GM04503 (cell line): ENCODE measurements at places on chromosomes 13 and 19.

DNA sequence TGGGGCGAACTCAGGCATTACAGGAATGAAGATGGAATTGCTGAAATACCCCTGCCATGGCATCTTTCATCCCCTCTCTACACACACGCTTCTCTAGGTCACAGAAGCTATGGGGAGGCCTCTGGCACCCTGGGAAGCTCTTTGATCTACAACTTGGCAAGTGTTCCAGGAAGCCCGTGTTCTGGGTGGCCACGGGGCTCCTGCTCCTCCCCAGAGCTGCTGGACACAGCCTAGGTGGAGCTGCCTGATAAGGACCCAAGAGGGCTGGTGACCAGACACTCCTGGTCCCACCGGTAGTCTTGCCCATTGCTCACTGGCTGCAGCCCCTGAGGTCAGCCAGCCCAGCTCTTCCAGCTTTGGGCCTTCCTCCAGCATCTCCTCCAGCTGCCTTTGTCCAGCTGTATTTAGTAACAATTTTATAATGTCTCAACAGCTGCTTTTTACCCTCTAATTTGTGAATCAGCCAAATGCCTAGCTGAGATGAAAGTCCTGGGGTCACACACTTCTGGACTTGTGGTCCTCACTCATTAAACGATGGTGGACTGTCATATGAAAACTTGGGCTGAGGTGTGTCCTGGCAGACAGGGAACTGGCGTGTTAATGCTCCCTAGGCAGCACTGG lies 72.8 kb upstream of the SPATA13 start:
- no peak for DNase-seq

DNA sequence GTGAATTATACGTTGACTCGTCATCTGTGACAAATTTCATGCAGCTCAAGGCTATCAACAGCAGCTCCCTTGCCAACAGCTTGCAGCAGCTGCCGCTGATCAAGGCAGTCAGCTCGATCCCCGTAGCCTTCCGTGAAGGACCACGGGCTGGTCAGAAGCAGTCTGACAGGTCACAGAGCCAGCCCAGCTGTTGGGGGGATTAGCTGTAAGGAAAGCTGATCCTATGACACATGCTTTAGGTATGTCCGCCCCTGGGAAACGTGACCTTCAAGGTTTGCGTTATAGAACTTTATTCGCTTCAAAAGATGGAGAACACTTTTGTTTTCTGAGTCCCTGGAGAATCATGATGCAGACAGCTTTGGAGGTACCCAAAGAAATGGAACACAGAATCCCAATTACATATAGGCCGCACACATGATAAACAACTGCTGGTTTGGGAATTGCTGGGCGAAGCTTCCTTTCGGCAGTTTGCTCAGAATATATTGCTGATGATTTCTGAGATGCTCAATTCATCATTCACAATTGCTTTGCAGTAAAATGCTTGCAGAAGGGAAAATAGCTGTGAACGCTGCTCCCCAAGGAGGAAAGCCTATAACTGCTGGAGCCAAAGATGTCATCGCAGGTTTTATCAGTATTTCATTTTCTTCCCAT lies 62.6 kb upstream of the USP29 start:
- DNase-seq: no peak

DNA sequence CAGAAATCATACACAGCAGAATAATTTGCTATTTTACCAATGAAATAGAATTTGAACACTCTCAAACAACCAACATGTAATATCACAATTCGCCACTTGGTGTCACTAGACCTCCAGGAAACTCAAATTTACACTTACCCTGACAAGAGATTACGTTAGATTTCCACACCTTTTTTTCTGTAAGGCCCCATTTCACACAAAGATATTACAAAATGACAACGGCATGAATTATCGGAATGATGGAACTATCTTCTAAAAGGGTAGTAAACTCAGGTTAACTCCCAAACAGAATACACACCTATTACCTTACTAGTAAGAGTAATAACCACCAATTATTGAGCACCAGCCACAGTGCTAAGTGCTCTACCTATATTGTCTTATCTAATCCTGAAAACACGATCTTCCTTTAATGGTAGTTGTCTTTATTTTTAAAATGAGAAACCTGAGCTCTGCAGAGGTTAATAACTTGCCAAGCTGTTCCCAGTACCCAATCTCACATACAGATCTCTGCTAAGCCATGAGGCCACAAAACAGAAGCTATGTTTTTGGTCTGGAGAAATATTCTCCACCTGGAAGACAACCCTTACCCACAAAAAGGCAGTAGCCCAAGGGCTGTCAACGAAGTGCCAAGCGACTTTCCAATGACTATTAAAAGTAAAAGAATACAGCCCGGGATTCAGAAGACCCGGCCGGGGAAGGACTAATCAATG lies 152.4 kb downstream of the DCLK1 start:
- no peak for DNase-seq

DNA sequence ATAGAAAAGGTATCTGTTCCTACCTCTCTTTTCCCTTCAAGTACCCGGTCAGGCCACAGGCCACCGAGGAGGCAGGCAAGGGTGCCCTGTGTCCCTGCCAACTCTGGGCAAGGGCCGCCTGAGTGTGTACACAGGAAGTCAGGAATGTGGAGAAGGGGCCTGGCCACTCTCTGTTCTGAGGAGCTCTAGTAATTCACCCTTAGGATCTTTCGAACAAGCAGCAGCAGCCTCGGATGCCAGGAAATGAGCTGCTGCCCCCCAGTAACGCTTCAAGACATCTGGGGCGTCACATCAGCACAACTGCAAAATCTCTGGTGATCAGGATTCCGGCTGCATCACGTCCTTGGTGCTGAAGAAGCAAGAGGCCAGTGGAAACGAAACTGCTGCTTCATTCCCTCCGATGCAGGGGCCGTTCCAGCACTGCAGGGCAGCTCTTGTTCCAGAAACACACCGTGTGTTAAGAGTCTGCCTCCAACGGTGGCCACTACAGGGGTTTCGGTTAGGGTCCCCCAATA lies 2.0 kb downstream of the RAB20 start:
- DNase-seq: no peak

DNA sequence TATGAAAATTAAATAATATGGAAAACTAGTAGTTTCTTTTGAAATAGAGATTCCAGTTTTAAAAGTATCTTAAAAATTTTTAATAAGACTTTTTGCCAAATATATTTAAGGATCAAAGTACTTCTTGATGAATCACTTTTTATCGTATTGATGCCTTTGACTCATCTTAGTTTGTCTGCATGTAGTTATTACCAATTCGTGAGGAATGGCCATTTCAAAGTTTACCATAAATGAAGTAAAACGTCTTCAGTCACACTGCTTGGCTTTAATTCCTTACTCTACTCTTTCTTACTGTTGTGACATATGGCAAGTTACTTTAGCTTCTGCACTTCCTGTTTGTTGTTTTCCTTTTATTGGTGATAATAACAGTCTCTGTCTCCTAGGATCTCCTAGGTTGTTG lies 38.3 kb downstream of the NDFIP2 start:
- DNase-seq: no peak

- no peak for DNase-seq
These were observed 122.9 kb downstream of the OLFM4 start for GRCh38 chr13:53151336-53152056.

DNA sequence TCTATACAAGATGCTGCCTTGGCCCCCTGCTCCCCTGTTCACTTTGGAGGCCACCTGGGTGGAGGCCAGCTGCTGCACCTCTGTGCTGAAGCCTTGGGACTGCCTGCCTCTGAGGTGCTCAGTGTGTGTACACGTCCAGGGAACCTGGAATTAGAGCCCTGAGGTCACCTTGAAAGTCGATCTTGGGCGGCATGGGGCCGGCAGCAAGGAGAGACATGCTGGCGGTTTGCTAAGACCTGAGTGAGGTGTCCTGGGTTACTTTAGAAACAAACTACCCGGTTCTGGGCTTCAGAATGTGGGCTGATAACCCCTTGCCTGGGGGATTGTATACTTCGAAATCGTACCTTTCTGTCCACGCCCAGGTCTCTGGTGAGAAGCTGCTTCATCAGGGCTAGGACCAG lies 25.5 kb downstream of the TSSK6 start:
- no peak for DNase-seq

GRCh38 chr19:58212336-58213074 lies 16.2 kb upstream of the ZNF544 start:
- DNase-seq: no peak

GRCh38 chr19:38735257-38735686 lies 9.0 kb downstream of the CAPN12 start:
- no peak for DNase-seq

GRCh38 chr19:49398001-49398615 lies 10.1 kb downstream of the KASH5 start:
- no peak for DNase-seq

- peak; percentile 64 for DNase-seq
These were observed 19.2 kb downstream of the SBNO2 start for GRCh38 chr19:1154731-1155351.

- no peak for DNase-seq
These were observed 2.5 kb downstream of the ITPKC start for GRCh38 chr19:40719414-40719894.

- no peak for DNase-seq
These were observed 17.8 kb downstream of the PKN1 start for GRCh38 chr19:14450876-14451275.

- no peak for DNase-seq
These were observed 457.3 kb downstream of the EFNB2 start for GRCh38 chr13:106078191-106078590.

DNA sequence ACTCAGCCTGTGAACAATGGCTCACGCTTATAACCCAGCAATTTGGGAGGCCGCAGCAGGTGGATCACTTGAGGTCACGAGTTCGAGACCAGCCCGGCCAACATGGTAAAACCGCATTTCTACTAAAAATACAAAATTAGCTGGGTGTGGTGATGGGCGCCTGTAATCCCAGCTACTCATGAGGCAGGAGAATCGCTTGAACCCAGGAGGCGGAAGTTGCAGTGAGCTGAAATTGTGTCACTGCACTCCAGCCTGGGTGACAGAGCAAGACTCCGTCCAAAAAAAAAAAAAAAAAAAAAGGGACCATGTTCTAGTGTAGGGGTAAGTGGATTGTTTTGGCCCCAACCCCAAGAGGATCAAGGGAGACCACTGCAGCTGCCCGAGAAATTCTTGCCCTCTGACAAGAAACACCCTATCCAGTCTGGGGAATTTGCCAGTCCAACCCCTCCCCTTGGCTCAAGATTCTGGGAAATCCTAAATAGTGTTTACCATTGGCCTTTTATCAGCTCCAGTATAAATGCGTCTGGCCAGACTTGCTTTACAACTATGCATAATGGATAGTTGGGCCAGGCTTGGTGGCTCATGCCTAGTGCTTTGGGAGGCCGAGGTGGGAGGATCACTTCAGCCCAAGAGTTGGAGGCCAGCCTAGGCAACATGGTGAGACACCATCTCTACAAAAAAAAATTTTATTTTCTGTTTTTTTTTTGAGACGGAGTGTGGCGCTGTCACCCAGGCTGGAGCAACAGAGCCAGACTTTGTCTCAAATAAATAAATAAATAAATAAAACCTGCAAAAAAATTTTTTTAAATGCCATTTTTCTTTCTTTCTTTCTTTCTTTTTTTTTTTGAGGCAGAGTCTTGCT lies 5.1 kb upstream of the DHDH start:
- no peak for DNase-seq

DNA sequence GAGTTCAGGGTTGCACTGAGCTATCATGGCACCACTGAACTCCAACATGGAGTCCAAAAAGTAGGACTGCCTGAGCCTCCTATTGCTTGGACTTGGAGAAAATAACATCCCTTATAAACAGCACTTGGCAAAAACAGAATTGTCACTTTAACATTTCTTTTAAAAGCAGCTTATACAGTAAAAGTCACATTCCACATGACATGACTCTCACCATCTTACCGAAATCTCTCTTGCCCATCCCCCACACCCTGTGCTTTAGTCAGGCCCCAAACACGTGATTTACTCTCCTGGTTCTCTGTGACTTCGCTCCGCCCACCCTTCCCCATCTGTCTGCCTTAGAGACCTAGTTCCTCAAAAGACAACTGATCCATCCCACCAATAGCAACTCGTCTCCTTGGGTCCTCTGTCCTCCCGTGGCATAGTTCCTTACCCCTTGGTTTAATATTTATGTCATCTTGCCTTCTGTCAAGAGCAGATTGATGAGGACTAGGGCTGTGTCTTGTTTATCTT lies 4.6 kb downstream of the SAFB start:
- no peak for DNase-seq

- no peak for DNase-seq
These were observed at the start of the genes PEG3 and ZIM2 for GRCh38 chr19:56840451-56841192. Gene PEG3, minus strand, starts transcription at chr19:56840726. Its CDS starts 16,071 bp downstream, at chr19:56824655. Gene ZIM2, minus strand, starts transcription at chr19:56840726. Its CDS starts 16,449 bp downstream, at chr19:56824277.

DNA sequence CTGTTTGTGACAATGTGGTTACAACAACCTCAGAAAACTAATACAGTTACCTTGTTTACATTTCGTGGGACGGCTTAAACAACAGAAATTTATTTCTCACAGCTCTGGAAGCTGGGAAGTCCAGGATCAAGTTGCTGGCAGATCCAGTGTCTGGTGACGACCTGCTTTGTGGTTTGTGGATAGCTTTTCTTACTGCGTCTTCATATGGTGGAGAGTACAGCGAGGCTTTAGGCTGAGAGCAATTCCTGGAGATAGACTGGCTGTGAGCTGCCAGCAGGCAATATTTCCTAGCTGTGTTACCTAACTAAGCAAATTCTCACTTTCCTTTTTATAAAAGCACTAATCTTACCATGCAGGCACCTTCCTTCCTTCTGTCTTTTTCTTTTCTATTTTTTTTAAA lies 1203.5 kb upstream of the PRR20A start:
- no peak for DNase-seq

DNA sequence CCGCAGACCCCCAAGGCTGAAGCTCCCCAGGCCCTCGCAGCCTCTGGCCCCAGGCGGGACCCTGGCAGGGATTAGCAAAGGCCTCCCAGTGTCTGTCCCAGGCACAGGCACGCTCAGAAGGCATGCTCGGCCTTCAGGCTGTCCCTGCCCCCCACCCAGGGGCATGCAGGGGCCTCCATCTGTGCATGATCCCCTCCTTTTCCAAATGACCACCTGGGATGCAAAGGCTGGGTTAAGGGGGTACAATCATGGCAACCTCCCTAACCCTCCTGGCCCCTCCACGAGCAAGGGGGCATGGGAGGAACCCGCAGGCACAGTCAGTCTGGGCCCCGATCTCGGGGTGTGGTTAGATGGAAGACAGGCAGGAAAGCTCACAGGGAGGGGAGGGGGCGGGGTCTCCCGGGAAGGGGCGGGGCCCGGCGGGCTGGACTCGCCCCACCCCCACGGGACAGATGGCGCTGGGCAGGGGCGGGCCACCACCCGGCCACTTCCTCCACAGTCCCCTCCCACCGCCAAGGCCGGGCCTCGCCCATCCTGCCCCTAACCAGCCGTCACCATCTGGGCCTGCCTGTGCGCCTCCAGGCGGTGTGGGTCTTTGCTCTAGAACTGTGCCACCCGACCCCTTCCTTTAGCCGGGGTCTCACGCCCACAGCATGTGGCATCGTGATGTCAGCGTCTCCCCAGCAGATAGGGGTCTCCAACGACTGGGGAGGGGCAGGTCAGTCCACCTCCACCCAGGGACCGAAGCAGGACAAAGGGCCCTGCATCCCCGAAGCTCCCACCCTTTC lies 7.0 kb upstream of the REXO1 start:
- no peak for DNase-seq

DNA sequence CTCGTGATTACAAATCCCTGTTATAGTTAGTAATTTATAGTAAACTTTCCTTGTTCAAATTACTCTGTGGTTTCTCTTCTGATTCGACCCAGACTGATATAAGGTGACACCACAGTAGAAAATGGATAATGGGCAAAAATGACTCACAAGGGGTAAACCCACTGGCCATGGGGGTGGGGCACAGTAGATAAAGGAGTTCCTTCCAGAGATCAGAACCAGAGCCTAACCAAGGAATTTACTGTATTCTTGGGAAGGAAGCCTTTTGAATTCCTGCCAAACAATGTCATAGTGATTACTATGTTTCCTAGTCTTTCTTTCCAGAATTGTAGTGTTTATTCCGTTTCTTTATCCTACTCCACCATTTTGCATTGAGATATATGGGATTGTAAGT lies 21.9 kb downstream of the MIR17HG start:
- no peak for DNase-seq

GRCh38 chr19:46913852-46914430 lies 53.1 kb downstream of the ARHGAP35 start:
- DNase-seq: no peak
